Tibial nerve (tissue), 4 donors: ENCODE measurements at places on chromosomes 6 and 20. TPM values are rescaled to one million over a fixed set of nuclear protein-coding genes. Genes with fewer than 3 reads are reported as not detected.

RNF144B gene
- 6.5 TPM for total RNA-seq

CST5 gene
- total RNA-seq = not detected

KDM1B gene
- 9.4 TPM for total RNA-seq

BPIFA3 gene
- not detected for total RNA-seq

MDFI gene
- 13.5 TPM for total RNA-seq

ABHD16B gene
- not detected for total RNA-seq

MEP1A gene
- not detected for total RNA-seq

DNA sequence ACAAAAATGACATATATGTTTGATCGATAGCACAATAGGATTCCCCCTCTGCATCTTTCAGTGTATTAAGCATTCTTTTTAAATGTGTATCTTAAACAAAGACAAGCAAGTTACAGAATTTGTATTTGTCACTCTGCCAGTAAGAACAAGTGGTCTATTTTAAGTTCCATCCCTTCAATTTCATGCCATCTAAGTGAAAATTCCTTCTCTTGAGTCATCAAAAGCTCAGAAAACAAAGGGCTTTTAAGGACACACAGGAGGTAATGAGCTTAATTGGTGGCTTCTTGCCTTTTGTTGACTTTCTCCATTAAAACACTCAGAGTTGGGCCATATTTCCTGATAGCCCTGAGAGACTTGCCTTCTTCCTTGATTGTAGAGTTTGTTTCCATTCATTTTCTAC lies 547.8 kb downstream of the TENT5A start:
- no peak for DNase-seq

- no peak for DNase-seq
These were observed 11.7 kb downstream of the TPD52L1 start for GRCh38 chr6:125165256-125165655.

- DNase-seq = no peak
These were observed 22.2 kb upstream of the PNPLA1 start for GRCh38 chr6:36247693-36248092.

DNA sequence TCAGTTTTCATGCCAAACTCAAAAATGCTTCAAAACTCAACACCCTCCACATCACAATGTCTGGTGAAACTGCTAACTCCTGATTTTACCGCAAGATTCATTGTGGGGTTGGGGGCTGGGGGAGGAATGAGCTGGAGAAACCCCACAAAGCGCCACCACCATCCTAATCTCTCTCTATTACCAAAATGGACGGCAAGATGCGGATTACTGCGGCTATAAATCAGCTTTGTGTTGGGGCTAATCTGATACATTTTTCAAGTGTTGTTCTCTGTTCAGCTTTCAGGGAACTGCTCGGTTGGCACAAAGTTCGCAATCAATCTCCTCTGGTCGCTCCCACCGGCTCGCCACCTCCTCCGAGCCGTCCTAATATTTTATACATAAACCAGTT lies 83.7 kb downstream of the TMEM242 start:
- DNase-seq = no peak

- no peak for DNase-seq
These were observed 44.7 kb upstream of the PCMTD2 start for GRCh38 chr20:64210656-64211369.

DNA sequence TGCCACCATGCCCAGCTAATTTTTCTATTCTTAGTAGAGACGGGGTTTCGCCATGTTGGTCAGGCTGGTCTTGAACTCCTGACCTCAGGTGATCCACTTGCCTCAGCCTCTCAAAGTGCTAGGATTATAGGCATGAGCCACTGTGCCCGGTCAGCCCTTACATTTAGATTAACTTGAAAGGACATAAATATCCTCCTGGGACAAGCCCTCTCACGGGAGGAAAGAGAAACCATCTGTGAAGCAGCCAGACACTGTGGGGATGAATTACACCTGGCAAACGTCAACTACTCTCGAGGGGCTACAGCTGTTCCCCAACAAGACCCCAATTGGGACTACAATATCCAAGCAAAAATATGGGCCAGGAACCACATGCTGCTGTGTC lies 32.7 kb upstream of the SAMHD1 start:
- DNase-seq = no peak

GRCh38 chr6:108031968-108032367 lies 42.6 kb downstream of the OSTM1 start:
- no peak for DNase-seq

DNA sequence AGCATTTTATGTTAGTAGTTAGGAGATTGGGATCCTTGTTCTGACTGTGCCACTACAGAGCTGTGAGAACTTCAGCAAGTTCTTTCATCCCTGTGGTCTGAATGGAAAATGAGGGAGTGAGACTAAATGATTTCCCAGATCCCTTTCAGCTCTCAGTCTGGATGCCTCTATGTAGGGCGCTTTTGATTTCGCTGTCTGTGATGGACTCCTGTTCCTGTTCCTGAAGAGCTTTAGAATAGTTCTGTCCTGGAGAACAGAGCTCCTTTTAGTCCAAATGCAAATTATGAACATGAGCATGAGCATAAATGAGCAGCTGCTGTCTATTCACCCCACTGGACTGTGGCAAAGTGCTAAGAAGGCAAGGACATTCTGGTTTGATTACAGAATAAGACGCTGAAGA lies 61.4 kb upstream of the NT5E start:
- DNase-seq = no peak

DNA sequence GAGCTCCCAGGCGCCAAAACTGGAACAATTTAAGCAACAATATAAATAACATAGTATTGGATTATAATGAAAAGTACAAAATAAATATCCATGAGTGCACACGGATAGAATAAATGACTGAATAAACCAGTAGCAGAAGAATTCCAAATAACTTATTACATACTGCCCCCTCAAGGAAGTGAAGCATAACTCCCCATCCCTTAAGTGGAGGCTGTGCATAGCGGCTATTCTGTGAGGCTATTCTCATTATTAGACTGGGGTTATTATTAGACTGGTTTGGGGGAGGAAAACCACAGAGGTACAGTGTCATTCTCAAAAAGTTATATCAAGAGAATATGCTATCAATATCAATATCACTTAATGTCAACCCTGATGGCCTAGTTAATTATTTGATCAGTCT lies 94.4 kb upstream of the SIRPA start:
- DNase-seq = no peak

DNA sequence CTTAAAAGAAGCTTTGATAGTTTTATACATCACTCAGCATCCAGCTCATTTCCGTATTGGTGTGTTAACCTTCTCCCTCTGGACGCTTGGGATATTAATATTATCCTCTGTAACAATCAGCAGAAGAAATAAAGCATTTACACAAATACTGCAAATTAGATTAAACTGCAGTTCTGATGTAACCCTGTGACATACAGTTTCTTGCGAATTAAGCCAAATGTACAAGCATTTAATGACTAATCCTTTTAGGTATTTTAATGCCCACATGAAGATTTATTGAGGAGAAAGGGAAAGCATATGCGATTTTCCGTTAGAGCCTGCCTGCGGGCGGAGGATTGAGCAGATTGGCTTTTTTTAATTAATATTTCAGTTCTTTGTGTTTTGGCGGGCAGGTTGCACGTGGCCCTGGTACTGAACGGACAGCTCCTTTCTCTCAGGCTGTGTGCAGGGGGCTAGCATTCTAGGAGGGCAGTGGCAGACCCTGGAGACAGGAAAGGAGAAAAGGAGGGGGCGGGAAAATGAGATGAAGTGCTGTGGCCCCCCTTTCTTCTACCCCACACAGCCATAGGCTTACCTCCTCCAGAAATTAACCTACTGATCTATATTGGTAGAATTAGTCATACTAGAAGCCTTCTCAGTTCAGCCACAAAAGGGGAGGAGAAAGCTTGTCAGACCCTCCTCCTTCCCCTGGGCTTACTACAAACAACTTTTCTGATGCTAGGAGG lies 14.1 kb upstream of the TFAP2D start:
- no peak for DNase-seq

DNA sequence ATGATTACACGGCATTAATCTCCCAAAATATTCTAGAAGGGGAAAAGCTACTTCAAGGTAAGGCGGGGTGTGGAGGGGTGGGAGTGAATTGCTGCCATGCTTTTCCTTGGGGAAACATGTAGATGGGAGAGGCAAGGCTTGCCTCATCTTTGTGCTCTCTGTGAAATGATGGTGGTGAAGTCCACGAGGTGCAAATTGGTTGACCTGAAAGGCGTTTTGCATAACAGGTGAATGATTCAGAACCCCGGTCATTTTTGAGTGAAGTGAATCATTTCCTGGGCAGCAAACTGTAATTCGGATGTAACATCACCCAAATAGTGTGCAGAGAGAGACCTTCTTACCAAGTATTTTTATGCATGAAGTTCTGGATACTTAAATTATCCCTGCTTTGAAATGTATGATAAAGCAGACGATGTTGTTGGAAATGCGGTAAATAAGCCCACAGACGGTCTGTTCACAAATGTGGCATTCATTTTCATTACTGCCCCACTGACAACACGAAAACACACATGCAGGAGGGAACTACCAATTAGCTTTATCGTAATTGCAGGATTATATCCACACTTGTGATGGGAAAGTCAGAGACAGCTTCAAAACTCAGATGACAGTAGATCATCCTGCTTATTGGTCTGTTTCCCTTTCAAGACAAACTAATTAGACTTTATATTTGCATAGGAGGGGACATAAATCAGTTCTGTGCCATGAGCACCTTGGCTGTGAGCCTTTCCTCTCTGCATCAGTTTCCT lies 3.0 kb downstream of the CDH4 start:
- no peak for DNase-seq

DNA sequence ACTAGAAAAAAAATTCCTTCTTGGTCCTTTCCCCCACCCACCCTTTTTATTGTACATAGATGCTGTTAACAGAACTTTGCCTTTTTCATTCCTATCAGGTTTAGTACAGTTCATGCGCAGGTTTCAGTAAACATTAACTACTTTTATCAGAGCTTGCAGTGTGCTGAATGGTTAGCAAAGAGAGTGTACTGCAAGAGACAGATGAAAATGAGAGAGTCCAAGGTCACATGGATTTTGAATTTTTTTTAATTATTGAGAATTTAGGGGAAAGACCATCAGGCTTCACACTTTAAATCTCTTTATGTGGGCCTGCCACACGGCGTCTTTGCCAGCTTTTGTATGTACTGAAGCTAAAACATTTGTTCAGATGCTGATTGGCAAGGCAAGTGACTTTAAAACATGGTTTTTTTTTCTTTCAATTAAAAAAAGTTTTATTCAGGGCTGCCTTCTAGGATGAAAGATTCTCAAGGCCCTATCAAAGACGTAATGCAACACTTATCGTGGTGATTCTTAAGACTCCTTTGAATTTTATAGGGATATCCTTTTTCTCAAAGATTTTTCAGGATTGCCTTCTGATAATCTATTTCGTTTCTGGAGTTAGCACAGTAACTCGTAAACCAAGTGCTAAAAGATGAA lies 32.2 kb downstream of the RREB1 start:
- no peak for DNase-seq

DNA sequence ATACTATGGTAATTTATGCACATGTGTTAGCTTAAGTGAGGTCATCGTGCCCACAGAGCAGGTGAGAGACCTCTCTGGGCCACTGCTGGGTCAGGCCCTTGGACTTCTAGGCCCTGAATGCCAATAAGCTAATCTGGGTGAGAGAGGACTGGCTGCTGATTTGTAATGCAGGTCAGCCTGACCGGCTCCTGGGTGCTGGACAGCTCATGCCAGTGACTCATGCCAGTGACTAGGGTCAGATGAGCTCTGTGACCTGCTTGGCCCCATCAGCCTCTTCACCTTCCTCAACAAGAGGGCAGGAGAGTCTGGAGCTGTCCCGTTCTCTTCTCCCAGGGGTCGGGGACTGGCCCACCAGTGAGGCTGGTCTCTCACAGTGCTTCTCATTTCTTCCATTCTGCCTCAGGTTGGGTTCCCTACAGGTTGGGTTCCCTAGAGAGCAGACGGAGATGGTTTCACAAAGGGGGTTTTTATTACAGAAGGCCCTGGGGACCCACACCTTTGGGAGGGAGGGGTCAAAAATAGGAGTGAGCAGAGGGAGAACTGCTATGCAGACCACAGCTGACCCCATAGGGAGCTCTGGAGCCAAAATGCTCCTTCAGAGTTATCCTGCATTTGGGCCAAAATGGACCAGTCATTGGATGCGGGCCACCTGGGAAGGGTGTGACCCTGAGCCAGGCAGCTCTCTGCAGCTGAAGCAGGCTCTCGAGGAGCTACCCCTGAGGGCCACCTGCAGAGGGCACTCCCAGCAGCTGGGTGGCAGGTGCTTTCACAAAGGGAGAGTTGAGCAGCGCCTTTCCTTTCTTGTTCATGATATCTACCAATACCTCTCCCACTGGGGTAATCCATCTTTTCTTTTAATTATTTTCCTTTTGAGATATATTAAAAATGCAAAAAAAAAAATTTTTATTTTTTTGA lies 2.2 kb upstream of the OXT start:
- no peak for DNase-seq

DNA sequence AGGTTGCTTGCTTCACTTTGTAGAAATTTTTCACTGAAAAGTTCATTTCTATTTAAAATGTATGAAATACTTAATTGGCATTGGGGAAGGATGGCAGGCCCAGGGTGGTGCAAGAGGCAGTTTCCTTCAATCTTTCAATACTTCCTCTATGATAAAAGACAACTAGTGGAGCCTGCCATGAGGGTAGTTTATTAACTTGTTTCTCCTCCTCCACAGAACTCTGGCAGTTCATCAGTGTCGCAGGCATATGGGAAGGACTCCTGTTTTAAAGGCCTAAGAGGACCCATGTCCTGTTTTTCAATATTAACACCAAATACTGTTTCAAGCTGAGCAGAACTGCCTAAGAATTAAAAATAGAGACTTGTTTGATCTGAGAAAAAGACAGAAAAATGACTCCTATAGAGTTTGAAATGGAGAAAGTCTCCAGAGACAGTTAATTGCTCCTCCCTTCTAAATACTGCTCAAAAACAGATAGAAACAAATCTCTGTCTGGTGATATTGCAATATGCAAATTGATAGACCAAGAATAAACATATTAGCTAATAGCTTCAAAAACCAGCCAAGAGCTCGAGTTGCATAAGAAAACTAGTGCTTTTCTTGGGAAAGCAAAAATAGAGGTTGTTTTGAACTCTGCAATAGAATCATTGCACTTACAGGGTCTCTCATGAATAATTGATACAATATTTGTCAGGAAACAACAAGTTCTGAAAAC lies 665.7 kb upstream of the SLC35B3 start:
- no peak for DNase-seq

- no peak for DNase-seq
These were observed 115.4 kb downstream of the FAM120B start for GRCh38 chr6:170421921-170422320.

GRCh38 chr6:29887330-29887818 lies 55.0 kb upstream of the HLA-A start:
- DNase-seq = no peak
